ENCODE measurements at places on chromosomes 16 and 17.

DNA sequence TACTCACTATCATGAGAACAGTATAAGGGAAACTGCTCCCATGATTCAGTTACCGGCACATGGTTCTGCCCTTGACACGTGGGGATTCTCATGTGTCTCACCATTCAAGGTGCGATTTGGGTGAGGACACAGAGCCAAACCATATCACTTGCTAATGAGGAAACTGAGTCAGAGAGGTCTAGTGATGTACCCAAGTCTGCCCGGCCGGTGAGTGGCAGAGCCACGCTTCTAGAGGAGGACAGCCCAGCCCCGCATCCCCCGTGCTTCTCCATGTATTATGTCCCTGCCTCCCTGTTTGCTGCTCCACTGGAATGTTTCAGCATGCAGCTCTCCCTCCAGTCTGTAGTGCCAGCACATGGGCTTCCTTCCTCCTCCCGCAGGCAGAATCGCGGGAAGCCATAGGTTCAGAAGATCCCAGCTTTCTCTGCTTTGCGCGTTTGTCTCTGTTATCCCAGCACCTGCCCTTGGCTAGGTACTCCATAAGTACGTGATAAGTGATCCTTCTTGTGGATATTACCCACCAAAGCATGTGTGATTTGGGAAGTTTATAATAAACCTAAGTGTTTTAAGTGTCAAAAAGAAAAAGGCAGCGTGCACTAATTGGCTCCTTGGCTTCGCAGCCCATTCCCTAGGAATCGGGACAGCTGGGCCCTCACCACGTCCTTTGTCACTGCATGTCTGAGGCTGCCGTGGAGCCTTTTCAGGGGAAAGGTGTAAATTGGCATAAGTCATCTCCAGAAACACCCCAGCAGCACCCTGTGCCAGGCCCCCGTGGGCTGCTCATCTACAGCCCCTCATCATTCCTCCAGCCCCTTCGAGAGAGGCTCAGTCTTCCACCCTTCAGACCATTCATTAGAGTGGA, 103.8 kb downstream of the CLEC16A start:
- DNase-seq = no peak

GRCh38 chr16:11053916-11054460, 109.6 kb downstream of the CLEC16A start:
- no peak for DNase-seq

- no peak for DNase-seq
Observed at GRCh38 chr17:34451313-34451712, 88.3 kb upstream of the CCL1 start.

DNA sequence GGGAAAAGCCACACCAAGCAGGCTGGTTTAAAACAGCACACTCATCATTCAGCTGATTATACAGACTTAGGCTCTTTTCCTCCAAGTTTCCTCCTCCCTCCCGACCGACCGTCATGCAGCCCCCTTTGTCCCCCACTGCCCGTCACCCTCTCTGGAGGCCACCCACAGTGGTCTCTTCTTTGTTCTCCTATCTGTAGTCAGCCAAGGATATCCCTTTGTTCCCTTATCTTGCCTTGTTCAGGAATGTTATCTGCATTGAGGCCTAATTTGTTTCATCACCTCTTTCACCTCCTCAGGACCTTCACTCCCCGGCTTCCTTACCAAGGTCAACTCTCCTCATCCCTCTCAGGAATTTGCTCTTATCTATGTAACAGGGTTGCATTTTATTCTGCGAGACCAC, 186.4 kb upstream of the CDH13 start:
- DNase-seq = no peak

GRCh38 chr17:30414486-30414885, 35.8 kb downstream of the CPD start:
- peak; percentile 50 for DNase-seq

DNA sequence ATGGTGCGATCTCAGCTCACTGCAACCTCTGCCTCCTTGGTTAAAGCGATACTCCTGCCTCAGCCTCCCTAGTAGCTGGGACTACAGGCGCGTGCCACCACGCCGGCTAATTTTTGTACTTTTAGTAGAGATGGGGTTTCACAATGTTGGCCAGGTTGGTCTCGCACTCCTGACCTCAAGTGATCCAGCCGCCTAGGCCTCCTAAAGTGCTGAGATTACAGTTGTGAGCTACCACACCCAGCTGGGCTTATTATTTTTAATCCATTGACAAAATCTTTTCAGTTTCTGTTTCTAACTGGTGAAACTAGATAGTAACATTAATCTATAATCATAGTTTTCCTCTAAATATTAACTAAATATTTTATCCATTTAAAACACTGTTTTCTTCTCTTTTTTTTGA, 5.9 kb downstream of the FAM234A start:
- no peak for DNase-seq

All from fibroblast of skin of abdomen (primary cell).